ENCODE measurements at places on chromosomes 11 and 22.

DNA sequence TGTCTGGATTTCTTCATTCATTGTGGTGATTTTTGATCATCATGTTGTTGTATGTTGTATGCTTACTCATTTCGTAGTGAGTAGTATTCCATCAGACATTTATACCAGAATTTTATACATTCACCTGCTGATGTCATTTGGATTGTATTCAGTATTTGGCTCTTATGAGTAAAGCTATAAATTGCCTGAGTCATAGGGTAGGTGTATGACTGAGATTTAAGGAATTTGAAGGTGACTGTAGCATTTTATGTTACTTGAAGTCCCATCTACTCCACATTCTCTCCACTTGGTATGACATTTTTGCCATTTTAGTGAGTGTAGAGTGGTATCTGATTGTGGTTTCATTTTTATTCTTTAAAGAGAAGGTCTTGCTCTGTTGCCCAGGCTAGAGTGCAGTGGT lies 548.2 kb downstream of the TBC1D22A start:
- no peak for DNase-seq

GRCh38 chr11:111026241-111026640 lies 219.3 kb upstream of the POU2AF2 start:
- no peak for DNase-seq

- DNase-seq: no peak
Measured at GRCh38 chr22:39360674-39361413, 11.1 kb downstream of the SYNGR1 start.

GRCh38 chr22:20432244-20432686 lies 5.4 kb downstream of the SCARF2 start:
- no peak for DNase-seq

DNA sequence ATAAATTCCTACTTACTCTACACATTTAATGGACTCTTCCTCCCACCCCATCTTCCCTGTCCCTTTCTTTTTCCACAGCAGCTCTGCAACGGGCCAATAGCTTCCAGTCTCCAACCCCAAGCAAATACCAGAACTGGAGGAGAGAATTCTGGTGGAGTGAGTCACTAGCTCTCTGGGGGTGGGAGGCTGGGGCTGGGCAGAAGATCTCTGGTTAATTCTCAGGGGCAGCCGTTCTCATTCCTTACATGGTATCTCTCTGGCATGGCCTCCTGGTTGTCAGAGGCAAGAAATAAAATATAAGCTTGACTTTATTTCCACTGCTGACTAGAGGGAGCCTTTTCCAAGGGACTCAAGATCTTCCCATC lies 90.4 kb upstream of the PARVA start:
- DNase-seq: no peak
